D721Med (cell line): ENCODE measurements at places on chromosomes 5 and 9.

DNA sequence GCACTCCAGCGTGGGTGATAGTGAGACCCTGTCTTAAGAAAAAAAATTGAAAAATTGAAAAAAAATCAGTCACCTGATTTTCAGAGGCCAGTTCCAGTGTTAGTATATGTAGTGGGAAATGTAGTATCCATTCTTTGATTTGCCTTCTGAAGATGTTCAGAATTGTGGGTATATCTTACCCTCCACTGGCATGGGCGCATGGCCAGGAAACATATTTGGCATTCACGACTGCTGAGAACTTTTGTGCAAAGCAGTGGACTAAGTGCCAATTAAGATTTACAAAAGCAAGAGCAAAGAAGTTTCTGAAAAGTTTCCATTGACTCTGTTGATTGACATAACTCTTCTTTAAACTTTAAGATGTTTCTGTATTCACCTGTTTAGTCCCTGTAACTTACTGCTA, 2.4 kb downstream of the CAVIN4 start:
- DNase-seq: no peak

GRCh38 chr9:99253772-99254431, 31.8 kb downstream of the SEC61B start:
- DNase-seq: no peak

DNA sequence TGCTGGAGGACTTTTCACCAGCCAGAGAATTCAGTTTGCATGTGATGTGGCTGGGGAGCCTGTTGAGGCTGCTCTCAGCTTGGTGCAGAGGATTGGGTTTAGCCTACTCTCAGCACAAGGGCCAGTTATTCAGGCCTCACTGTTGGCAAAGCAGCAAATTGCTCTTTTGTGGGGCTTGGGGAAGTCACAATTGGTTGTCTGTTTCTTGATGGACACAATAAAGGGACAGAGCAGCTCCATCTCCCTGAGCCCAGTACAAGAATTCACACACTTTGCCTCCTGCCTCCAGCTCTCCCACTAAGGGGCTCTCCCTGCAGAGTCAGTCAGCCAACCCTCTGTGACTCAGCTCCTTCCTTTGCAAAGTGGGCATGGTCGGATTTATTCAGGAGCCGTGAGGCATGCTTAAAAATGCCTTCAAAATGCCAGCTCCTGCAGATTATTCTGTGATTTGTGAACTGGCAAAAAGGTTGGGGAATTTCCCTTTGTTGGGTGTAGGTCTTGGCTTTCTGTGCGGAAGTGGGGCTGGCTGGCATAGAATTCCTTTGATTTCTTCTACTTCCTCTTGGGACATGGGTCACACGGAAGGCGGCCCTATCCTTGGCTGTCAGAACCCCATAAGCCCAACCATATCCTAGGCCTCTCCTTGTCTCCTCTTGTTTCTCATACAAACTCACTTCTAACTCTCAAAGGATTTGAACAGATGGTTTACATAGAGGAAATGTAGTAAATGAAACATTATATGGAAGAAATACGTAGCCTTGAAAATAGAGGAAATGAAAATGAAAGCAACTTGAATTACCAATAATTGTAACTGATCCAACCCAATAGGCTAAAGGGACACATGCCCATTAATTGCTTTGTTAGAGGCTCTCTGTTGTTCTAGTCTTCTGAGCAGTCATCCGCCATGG, 118.7 kb upstream of the CD180 start:
- DNase-seq: no peak

- no peak for DNase-seq
Measured at GRCh38 chr5:69516769-69517168, 24.2 kb downstream of the OCLN start.

GRCh38 chr9:131848570-131849160, 108.8 kb upstream of the RAPGEF1 start:
- no peak for DNase-seq

DNA sequence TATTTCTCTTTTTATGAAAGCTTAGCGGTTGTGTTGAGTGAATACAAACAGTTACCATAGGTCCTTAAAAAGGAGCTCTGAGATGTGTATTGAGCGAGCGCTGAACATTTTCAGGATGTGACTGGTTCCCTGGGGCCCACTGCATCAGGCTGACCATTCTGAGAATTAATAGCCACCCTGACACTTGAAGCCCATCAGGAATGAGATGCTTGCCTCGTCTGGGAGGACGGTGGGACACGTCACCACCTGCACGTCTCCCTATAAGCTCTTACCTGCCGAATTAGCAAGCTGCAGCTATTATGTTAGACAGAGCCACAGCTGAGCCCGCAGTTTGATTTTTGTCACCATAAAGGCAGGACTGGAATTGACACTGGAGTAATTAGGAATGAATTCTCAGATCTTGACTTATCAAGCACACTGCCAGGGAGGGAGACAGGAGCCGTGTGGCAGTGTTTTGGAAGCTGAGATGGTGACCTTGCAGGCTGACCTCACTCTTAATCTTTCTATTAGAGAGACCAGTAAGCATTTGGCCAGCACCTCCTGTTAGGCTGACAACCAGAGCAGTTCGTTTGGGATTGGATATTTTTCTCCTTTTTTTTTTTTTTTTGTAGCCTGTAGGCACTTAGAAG, 373.1 kb upstream of the WWC1 start:
- DNase-seq: no peak

- DNase-seq: no peak
Measured at GRCh38 chr9:24844217-24844616, 298.5 kb upstream of the IZUMO3 start.

- DNase-seq: no peak
Measured at GRCh38 chr5:65880496-65881072, 45.8 kb upstream of the ERBIN start.

GRCh38 chr5:119067450-119067849, 3.4 kb upstream of the DMXL1 start:
- DNase-seq: no peak

- DNase-seq: no peak
Measured at GRCh38 chr9:3873818-3874217, 348.0 kb upstream of the RFX3 start.

GRCh38 chr9:126377536-126377935, 50.9 kb downstream of the MVB12B start:
- DNase-seq: no peak

DNA sequence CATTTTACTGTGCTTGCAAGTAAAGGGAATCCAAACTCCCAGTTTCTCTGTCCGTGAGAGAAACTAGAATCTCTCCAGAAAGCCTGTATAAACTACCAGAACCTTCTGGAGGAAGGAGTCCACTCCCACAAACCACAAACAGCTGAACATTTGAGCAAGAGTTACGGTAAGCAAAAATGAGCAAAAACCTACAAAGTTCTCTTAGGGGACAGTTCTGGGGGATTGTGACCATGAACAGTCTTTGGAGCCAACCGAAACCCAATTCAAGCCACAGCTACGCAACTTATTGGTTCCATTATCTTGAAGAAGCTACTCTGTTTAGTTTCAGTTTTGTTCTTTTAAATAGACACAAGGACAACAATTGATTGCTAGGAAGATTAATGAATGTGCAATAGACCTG, 330.6 kb downstream of the ASTN2 start:
- DNase-seq: no peak

- DNase-seq: no peak
Measured at GRCh38 chr5:75710637-75711036, 6.6 kb downstream of the POC5 start.

- DNase-seq: no peak
Measured at GRCh38 chr5:32319926-32320543, 7.3 kb upstream of the MTMR12 start.

GRCh38 chr5:157473383-157474320, 13.6 kb downstream of the NIPAL4 start:
- no peak for DNase-seq

DNA sequence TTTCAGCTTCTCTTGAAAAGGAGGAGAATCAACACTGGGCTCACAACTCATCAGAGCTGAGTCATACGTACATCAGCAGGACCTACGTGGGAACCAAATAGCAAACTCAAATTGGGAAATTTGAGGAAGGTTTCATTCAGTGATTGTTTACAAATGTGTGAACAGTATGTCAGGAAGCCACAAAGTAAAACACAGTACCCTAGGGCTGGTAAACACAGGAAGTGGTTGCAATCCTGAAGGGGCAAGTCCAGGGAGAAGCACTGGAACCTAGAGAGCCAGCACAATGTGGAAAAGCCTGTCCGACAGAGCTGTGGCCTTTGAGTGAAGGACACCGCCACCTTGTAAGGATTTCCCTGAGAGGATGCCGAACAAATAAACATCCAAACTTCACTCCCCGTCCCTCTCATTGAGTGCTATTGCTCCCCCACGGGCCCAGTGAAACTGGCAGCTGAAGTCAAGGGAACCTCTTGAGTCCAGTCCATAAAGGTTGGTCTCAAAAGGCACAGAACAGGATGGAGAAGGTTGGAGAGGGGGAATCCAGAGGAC, 26.7 kb upstream of the RICTOR start:
- DNase-seq: no peak

- no peak for DNase-seq
Measured at GRCh38 chr9:133233681-133234432, 24.8 kb upstream of the OBP2B start.

GRCh38 chr5:44402084-44402483, 12.9 kb upstream of the FGF10 start:
- DNase-seq: no peak

DNA sequence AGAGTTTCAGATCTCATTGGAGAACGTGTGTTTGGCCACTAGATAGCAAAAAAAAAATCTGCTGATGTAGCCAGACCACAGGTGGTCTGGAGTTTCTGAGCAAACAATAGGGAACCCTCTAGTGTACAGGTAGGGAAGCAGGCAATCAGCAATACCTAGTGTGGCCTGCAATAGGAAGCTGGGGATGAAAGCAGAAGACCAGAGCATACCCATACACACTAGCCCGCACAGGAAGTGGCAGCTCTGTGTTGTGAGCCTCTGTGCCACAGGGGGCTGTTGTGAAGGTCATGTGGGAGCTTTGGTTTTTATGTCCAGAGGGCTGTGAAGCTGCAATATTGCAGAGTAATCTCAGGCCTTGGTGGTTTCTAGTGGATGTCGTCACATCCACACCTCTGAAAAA, 81.2 kb downstream of the MTAP start:
- no peak for DNase-seq

GRCh38 chr5:14400085-14400484, 181.5 kb upstream of the OTULINL start:
- DNase-seq: no peak

GRCh38 chr9:76600007-76600615, 141.1 kb downstream of the GCNT1 start:
- DNase-seq: no peak

DNA sequence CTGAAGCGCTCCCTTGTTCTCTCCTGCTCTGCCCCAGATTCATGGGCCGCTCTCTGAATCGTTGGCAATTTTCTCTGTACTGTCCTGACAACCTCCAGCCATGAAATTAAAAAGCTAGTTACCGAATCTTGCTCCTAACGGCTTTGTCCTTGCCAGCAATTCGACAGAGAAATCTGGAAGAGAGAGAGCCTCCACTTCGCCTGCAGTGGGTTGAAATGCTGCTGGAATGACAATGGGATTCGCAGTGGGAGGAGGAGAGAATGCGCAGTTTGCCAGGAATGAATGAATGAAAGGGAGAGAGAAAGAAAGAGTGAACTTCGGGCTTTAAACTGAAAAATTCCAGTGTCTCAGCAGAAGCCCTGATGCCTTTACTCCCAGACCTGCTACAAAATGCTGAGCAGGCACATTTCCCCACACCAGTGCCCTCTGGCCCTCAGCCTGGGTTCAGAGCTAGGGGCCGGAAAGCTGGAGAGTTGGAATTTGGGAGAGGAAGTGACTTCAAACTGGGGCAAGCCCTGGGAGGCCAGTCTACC, 11.5 kb upstream of the BOD1 start:
- no peak for DNase-seq

DNA sequence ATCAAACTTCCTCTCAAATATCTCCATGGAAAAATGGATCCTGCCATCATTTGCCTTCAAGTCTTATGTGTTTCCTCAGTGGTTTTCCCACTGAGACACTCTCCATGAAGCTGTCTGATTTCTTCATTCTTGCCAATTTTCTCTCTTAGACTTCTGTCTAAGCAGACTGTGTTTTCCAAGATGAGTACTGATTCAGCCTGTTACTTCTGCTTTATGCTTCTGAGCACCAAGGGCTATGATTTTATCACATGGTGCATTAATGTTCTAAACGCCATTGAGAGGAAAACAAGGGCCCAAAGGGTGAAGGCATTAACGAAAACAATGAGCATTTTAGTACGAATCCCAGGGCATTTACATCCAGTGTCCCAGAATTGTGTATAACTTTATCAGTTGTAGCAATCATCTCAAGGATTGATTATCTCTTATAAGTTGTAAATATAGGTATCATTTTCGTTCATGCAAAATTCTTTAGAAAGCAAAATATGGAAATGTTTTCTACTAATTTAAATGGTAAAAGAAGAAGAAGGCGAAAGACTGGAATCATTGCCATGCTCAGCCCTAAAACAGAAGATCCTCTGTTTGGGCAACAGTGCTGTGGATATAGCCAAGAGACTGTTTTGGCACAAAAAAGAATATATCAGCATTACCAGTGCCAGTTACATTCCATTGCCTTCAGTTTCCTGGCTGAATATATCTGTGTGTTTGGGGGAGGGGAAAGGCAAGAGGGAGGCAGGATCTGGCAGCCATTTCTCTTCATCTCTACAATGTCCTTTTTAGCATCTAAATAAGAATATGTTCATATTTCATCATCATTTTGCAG, 537.6 kb downstream of the ANXA1 start:
- no peak for DNase-seq

GRCh38 chr9:20558566-20559016, 63.7 kb downstream of the MLLT3 start:
- DNase-seq: no peak

DNA sequence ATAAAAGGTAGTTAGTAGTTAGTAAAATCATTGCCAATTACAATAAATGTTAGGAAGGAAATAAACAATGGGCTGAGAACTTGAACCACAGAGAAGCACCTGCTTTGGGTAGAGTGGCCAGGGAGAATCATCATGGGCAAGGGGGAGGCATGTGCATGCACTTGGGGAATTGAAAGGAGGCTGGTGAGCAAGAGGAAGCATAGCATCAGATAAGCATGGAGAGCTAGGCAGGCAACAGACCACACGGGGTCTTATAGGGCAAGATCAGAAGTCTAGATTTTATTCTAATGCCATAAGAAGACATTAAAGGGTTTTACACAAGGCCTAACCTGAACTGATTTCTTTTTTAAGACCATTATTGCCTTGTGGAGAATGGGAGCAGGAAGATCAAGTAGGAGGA, 93.4 kb downstream of the PIP5K1B start:
- no peak for DNase-seq

DNA sequence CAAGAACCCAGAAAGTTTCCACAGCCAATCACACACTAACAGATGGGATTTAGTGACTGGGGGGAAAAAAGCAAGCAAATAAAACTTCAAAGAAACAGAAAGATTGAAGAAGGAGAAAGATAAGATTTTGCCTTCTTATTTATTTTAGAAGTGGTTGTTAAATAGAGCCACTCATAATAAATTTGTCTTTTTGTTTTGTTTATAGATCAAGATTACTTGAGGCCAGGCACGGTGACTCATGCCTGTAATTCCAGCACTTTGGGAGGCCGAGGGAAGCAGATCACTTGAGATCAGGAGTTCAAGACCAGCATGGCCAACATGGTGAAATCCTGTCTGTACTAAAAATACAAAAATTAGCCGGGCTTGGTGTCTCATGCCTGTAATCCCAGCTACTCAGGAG, 94.9 kb upstream of the RANBP3L start:
- DNase-seq: no peak
